Activated CD8-positive, alpha-beta T cell treated with anti-CD3 and anti-CD28 coated beads, Interleukin-2, amount 10 ng/mL, durations not matched to agents 7 days and 5 days (primary cell): ENCODE measurements at places on chromosomes 11 and 22.

DNA sequence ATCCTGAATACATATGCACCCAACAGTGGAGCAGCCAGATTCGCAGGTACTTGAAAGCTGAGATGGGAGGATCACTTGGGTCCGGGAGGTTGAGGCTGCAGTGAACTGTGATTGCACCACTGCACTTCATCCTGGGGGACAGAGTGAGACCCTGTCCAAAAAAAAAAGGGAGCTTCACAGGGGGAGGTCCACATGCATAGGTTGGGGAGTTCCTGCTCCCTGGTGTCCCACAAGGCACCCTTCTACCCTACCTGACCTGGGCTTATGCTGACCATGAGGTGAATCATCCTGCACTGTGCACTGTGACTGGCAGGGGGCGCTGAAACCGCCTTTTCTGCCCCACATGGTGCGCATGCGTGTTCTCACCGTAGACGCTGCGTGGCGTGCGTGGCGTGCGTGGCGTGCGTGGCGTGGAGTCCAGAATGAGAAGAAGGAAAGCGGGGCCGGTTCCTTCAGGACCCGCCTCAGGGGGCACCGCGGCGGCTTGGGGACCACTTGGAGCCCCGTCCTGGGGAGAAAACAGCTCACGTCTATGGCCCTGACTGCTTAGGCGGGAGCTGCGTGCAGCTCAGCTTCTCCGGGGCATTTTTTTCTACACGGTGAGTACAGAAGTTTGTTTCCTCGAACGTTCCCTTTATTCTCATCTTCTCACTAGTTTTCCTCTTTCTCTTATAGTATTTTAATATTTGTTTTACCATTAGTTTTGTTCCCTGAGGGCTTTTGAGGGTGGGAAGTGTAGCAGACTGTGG lies 116.6 kb upstream of the GRK3 start:
- H3K27me3 ChIP-seq: no peaks in the 10 kb centered on the region
- H3K4me3 ChIP-seq: peak overlapping the region; percentile 91
- peak; percentile 94 for DNase-seq
- peaks cover 25% of the 10 kb centered on the region for H3K36me3 ChIP-seq
- H3K4me1 ChIP-seq: peaks cover 44% of the 10 kb centered on the region

- no peak overlapping the region for H3K4me3 ChIP-seq
- no peaks in the 10 kb centered on the region for H3K36me3 ChIP-seq
- H3K27me3 ChIP-seq: peaks cover 20% of the 10 kb centered on the region
- no peak overlapping the region for H3K27ac ChIP-seq
- no peaks in the 10 kb centered on the region for H3K4me1 ChIP-seq
Measured at GRCh38 chr22:27151407-27151806, 494.0 kb downstream of the MIAT start.

- DNase-seq: no peak
- H3K27me3 ChIP-seq: no peaks in the 10 kb centered on the region
- H3K36me3 ChIP-seq: no peaks in the 10 kb centered on the region
Measured at GRCh38 chr11:104432981-104433380, 269.0 kb upstream of the PDGFD start.

GRCh38 chr22:31081963-31082605 lies 966 bp downstream of the SMTN start:
- no peak for DNase-seq
- peaks cover 7% of the 10 kb centered on the region for H3K36me3 ChIP-seq
- peak overlapping the region; percentile 86 for H3K27ac ChIP-seq
- peak overlapping the region; percentile 88 for H3K4me3 ChIP-seq
- H3K27me3 ChIP-seq: no peaks in the 10 kb centered on the region
- peaks cover 37% of the 10 kb centered on the region for H3K4me1 ChIP-seq

DNA sequence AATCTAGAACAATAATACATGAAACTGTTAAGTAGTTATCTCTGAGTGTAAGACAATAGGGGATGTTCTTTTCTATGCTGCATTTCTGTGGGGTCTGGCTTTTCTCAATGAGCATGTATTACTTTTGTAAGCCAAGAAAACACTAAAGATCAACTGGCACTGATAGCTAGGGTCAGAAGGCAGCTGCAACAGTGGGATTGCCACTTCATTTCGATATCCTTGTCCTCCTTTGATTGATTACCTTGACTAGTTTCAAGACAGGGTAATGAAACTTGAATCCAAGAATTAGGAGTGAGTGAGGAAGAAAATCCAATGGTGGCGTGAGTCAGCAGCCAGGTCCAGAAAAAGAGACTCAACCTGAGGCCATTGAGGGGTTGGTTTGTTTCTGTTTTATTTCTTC lies 46.5 kb downstream of the FEZ1 start:
- peaks cover 3% of the 10 kb centered on the region for H3K4me1 ChIP-seq
- no peaks in the 10 kb centered on the region for H3K27me3 ChIP-seq
- no peak for DNase-seq
- no peak overlapping the region for H3K27ac ChIP-seq
- no peaks in the 10 kb centered on the region for H3K36me3 ChIP-seq

DNA sequence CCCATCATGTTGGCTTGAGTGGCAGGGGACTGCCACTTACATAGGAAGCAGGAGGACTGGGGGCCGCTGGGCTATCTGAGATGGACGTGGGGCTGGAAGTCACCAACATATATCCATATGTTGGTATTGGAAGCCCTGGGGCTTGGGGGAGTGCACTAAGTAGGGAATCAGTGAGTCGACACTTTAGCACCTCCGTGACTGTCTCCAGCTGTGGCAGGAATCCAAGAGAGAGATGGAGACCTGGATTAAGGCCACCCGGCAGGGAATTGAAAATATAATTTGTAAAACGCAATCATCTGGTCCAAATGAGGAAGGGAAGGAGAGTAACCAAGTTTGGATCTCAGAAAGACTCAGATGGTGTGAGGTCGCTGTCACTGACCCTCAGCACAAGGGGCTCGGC lies 68.4 kb downstream of the ELFN2 start:
- no peak for DNase-seq
- H3K4me3 ChIP-seq: no peak overlapping the region
- H3K36me3 ChIP-seq: no peaks in the 10 kb centered on the region
